Activated CD4-positive, alpha-beta memory T cell treated with anti-CD3 and anti-CD28 coated beads for 36 hours (primary cell): ENCODE measurements at places on chromosomes 16 and 17. TPM values are rescaled to one million over a fixed set of nuclear protein-coding genes. Genes with fewer than 3 reads are reported as not detected.

DNA sequence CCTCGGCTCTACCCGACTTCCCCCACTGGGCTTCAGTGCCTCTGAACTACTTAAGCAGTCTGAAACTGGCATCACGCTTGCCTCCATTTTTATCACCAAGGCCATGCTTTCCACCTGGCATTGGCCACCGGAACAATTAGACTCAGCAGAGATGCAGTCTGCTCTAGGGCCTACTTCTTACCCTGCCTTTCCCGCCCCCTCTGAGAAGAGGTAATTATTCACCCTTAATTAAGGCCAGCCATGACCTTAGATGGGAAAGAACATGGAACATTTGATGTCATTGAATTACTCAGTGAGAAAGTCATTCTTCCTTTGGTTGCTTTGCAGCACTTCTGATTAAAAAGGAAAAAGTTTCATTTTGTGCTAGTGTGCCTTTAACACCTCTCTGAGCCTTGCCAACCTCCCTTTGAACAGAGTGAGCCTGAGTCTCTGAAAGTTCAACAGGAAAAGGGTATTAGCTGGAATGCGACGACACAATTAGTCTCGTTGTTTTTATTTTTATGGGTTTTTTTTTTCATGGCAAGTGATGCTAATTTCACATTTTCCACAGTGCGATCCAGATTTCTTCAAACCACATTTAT is 60.9 kb upstream of the TNRC6A start:
- DNase-seq = peak; percentile 78

DNA sequence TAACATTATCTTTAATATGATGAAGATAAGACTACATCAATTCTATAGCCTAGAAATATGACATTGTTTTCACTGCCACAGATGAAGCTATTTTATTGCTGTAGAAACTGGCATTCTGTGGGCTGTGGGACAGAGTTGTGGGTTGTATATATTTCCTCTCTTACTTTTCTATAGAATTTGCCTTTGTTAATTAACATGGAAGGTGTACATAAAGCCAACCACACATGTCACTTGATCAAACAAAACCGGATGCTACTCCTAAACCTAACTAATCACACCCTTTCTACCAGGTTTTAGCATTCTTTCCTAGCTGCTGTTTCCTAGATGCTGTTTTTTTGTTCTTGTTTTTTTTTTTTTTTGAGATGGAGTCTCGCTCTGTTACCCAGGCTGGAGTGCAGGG is 81.2 kb upstream of the ATP2A3 start:
- DNase-seq = no peak

Gene PPM1E
- not detected for total RNA-seq

DNA sequence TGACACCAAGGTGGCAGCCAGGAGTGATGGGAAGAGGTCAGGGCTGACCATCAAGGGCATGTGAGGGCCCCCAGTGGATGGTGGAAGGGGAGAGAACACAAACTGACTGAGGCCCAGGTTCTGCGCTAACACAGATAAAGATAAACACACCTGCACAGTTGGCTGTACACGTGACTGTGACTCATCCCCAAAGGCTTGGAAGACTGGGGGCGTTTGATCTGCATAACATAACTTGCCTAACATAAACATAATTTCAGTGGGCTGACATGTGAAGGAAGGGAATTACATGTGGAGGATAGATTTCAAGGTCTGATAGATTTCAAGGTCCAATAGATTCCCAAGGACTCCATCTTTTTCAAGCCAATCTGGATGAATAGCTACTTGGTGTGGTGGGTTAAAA is 100.9 kb upstream of the TNRC6C start:
- DNase-seq = peak; percentile 43

Gene SPATA22
- not detected for total RNA-seq

Gene TK2
- 5.4 TPM for total RNA-seq

DNA sequence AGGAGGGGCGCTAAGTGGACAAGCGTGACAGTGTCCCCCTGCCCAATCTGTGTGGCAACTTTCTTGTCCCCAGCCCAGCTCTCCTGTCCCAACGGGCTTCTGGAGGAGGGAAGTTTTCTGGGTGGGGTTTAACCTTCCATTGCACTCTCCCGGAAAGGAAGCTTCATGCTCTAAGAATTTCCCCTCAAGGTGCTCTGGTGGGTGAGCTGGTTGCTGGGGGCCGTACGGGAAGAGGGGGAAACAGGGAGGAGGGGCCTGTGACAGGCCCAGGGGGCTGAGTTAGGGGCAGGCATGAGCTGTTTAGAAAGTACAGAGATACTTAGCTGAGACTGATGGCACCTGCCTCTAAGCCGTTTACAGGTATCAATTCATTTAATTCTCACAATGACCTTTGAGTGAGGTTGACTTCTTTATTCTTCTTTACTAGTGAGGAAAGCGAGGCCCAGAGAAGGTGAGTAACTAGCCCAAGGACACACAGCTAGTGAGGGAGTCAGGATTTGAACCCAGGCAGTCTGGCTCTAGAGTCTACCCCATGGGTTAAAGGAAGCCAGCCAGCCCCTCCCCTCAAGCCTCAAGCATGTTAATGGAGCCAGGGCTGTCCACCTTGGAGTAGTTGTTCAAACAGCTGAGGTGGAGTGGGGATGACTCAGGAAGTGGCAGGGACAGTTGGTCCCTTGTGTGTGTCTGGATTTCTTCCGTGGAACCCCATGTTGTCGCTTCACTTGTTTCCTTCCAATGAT is 18.9 kb downstream of the ADGRG1 start:
- DNase-seq = no peak

DNA sequence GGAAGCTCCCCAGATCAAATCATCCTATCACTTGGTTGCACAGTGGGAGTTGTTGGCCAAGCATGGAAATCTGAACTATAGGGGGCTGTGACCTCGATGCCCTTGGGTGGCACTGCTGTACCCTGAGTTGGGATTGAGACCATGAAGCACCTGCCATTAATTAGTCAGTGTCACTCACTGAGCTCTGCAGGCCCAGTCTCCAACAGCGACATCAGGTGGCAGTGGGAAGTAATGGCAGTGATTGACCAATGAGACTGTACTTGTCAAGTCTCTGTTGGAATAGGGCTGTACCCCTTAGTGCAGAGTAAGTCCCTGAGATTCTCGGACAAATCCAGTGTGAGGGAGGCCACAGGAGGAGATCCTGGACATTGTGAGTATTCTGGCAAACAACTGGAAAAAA is 118.0 kb upstream of the RPL38 start:
- peak; percentile 16 for DNase-seq

DNA sequence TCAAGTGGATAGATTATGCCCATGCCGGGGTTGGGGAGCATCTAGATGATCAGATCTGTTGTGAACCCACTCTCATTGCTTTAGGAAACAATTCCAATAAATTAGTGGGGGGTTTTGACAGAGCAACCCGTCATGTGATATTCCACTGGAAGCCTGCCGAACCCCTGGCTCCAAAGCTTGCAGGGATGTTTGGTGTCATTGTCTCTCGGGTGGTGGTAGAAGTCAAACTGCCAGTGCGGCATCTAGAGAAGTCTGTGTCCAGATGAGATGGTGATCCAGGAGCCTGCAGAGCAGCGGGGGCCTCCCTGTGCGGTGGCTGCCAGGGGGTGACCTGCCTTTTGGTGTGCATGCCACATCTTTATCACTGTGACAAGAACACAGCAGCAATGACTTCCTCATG is 91.7 kb downstream of the SHISA6 start:
- DNase-seq = no peak

GRCh38 chr16:58820411-58820810 is 86.3 kb upstream of the GOT2 start:
- no peak for DNase-seq

Gene PRR15L
- not detected for total RNA-seq
